ENCODE measurements at places on chromosomes 1 and 21.

DNA sequence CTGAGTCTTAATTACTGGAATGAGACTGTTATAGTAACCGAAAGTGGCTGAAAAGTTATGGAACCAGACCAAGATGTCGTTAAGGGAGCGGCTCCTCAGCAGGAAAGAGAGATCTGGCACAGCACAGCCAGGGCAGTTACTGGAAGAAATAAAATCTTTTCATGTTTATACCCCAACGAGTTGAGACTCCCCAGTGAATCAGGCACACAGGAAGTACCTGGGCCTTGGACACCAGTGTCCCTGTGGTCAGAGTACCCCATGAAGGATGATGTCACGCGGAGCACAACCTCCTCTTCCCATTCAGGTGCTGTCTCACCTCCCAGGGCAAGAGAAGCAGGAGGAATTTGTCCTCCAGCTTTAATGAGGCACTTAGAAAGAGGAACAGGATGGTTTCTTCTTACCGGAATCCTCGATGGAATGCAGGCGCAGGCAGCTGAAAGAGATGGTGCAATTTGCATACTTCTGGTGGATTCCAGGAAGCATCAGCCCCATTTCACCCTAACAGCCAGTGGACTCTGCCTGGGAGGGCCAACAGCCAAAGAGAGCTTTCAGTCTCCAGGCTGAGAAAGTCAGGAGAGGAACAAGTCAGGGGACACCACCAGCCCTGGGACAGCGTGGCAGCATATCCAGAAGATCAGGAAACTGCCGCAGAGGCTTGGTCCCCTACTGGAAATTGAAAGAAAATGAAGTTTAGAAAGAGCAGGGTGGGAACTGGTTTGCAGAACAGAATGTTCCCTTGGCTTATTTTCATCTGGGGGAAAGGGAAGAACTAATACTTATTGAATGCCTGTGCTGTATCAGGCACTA is 35.9 kb upstream of the CTTNBP2NL start:
- DNase-seq = no peak

DNA sequence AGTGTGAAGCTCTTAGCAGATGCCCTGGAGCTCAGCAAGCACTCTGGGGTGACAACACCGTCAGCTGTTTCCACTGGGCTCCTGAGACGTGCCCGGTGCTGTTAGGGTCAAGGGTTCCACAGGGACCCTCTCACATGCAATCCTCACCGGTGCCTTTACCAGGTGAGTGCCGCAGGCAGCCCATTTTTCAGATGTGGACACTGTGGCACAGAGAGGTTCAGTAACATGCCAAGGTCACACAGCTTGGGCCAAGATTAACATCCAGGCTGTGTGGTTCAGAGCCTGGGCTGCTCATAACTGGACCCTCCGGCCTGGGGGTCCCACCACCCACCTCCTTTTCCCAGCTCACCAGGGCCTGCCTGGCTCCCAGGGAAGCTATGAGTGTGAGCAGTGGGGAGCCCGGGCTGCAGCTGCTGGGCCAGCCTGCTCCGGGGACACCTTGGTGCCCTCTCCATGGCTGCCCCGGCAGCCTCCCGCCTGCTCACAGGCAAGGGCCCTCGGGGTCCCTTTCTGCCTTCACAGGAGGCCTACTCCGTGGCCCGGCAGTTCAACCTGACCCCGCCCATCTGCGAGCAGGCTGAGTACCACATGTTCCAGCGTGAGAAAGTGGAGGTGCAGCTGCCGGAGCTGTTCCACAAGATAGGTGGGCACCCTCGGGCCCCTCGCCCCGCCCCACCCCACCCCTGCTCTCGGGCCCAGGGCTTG is 49.3 kb downstream of the KCNAB2 start:
- no peak for DNase-seq

GRCh38 chr1:94866164-94866807 is 46.1 kb downstream of the SLC44A3 start:
- no peak for DNase-seq

GRCh38 chr1:204319462-204319861 is 40.3 kb downstream of the PLEKHA6 start:
- DNase-seq = no peak

GRCh38 chr1:177741476-177741875 is 228.4 kb downstream of the SEC16B start:
- no peak for DNase-seq

DNA sequence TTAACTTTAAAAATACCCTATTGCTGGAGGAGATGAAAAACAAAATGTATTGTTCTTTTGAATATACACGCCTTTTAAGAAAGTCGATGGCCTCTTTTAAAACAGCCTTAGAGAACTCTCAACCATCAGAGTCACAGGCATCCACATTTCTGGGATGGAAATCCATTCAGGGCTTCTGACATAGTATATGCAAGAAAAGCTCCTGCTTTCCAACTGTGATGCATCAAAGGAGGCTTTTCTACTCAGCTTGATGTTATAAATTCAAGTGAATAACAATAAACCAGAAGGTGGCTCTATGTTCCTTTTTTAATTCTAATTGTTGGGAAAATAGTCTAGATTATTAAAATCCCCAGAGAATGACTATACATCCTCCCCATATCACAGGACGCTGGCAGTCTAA is 398.8 kb upstream of the CXADR start:
- DNase-seq = no peak

DNA sequence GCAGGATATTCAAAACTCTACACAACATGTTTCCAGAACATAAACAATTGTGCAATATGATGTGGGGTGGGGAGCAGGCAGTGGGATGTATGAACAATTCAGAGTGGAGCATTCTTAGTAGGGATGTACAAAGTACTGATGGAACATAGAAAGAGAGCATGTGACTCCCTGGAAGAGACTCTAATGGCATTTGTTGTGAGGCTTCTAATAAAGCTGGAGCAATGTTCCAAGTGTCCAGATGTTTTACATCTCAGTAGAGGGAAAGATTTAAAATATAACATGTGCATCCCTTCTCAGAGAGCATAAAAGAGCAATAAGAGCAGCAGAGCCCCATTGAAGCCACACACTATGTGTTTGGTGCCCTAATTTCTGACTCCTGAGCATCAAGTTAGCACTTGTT is 116.5 kb downstream of the BRINP2 start:
- no peak for DNase-seq

GRCh38 chr1:73943270-73943669 is 254.7 kb downstream of the LRRIQ3 start:
- no peak for DNase-seq

- no peak for DNase-seq
Measured at GRCh38 chr1:209380420-209380819, 203.1 kb upstream of the CAMK1G start.

- DNase-seq = no peak
Measured at GRCh38 chr1:1835546-1835945, 55.3 kb downstream of the GNB1 start.

GRCh38 chr1:161119092-161119903 is 1.4 kb downstream of the NIT1 start:
- DNase-seq = peak; percentile 59

- DNase-seq = no peak
Measured at GRCh38 chr1:164699815-164700491, 141.0 kb downstream of the PBX1 start.

GRCh38 chr1:66778969-66779368 is 22.1 kb downstream of the INSL5 start:
- no peak for DNase-seq

DNA sequence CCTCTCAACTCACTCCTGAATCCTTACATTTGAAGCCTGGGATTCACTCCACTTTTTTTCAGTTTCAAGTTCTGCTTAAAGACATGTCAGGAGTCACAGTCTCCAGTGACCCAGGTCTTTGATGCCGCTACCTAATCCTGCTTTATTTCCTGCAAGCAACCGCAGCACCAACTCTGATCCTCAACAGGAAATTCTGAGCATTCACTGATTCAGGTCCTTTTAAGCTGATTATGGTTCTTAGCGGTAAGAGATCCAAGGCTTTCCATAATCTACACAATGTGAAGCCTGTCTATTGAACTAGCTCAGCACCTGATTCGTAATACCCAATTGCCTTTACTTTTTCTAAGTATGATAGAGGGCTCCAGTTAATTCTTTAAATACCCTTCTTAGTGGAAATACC is 43.7 kb upstream of the PIGC start:
- no peak for DNase-seq

- DNase-seq = no peak
Measured at GRCh38 chr1:9440261-9440660, 99.0 kb upstream of the SLC25A33 start.

- no peak for DNase-seq
Measured at GRCh38 chr1:198686069-198686728, 47.4 kb downstream of the PTPRC start.

- no peak for DNase-seq
Measured at GRCh38 chr1:234778221-234779159, 168.5 kb upstream of the IRF2BP2 start.

GRCh38 chr1:12464598-12465056 is 153.4 kb downstream of the DHRS3 start:
- DNase-seq = no peak

DNA sequence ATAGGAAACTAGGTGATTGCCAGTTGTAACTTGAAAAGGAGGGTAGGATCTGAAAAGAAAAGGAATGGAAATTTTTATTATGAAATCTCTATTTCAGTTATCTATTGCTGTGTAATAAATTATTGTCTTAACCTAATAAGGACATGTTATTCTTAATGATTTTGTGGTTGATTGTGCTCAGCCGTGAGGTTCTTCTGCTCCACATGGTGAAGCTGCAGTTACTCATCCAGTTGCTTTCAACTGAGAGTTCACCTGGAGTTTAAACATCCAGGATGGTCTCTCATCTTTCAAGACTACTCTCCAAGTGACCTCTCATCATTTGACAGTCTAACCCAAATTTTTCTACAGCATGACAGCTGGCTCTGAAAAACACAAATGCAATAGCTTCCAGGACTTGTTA is 96.0 kb downstream of the ATG4C start:
- no peak for DNase-seq

- no peak for DNase-seq
Measured at GRCh38 chr21:46108827-46109312, 11.0 kb downstream of the COL6A2 start.

GRCh38 chr1:199955235-199955634 is 72.3 kb upstream of the NR5A2 start:
- DNase-seq = no peak

- DNase-seq = no peak
Measured at GRCh38 chr1:7378346-7379130, 392.6 kb upstream of the VAMP3 start.

GRCh38 chr21:42426876-42427480 is 23.3 kb downstream of the UBASH3A start:
- DNase-seq = no peak

DNA sequence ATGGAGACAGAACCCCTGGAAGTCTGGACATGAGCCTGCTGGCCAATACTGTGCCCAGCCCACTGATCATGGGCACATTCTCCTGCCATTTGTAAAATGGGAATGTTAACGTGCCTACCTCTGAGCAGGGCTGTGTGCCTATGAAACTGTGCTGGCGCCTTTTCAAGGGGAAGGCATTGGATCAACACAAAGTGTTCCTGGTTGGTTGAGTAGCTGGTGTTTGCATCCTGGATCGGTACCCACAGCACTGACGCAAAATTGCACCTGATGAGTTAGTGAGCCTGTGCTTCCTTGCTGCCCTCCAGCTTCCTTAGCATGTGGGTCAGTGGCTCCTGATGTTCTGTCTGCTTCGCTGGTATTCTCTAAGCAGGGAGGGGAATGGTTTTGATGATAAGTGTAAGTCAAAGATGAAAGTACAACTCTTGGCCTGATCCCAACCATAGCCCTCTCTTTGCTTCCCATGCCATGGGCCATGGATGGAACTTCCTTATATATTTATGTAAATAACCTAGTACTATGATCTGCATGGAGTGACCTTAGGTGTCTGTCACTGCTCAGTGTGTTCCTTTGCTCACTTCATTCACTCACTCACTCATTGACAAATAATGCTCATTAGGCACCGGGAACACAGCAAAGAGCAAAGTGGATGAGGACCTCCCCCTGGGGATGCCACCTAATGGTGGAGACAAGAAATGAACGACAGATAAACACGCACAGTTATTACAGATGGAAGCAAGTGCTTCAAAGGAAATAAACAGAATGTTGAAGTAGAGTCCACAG is 22.7 kb downstream of the MAB21L3 start:
- DNase-seq = no peak

DNA sequence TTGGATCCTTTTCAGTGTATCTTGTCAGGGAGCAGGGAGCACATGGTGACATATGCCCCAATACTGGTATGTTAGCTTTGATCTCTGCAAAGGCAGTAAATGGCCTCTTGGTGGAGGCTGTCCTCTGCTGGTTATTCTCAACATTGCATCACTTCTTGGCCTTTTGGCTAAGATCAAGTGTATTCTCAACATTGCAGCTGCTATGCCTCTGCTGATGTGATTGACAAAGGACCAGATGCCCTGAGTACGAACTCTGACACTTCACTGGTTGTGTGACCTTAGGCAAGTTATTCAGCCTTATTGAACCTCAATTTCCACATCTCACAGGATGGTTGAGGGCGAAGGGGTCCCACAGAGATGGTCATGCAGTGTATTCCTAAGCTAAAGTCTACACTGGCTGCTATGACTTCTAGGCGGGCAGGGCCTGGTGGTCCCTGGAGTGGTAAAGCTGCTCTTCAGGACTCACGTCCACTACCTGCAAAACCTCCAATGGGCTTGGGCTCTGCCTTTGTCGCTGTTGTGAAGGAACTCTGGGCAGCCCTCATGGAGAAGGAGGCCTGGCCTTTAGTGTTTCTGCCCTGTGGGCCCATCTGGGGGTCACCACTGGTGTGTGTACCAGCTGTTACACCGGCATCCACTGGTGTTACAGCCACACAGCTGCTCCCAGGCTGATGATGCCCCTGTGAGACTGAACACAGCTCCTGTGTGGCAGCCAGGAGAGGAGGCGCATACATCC is 64.8 kb downstream of the DNTTIP2 start:
- DNase-seq = peak; percentile 33

DNA sequence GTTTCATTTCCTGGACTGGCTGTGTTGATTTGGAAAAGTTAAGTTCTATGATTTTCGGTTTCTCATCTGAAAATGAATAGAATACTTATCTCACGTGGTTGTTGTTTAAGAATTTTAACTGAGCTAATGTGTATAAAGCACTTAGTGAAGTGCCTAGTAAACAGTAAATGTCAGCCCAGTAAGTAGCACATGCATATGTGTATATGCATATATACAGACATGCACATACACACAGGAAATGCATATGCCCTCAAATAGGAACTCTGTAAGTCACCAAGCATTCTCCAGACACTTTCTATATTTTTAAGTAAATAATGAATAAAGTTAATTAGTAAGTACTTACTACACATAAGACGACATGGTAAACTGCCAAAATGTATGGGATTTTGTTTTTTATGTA is 128.6 kb downstream of the CLEC20A start:
- DNase-seq = no peak

DNA sequence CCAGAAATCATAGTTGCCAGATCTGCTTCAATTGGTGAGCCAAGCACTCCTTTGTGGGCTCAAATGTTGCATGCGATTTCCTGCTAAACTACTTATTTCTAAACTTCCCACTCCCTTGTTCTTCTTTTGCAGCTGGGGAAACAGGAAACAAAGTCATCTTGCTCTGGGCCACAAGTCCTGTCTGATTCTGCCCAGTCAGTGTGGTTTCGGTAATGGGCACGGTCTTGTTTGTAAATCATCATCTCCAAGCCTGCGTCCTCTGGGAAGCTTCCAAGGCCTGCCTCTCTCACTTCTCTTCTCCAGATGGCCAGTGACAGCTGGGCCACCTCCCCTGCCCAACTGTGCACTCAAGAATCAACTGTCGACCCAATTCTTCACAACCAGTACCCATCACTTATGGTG is 4.4 kb downstream of the S100A8 start:
- DNase-seq = no peak

GRCh38 chr1:160658814-160659193 is 12.0 kb upstream of the SLAMF1 start:
- DNase-seq = no peak

All from stimulated activated CD4-positive, alpha-beta T cell treated with anti-CD3 and anti-CD28 coated beads, Interleukin-12 subunit alpha, Interleukin-12 subunit beta, amount 100 ng/mL, for 24 hours (primary cell).